Osteoblast (primary cell): ENCODE measurements at places on chromosomes 16 and 17. TPM values are rescaled to one million over a fixed set of nuclear protein-coding genes. Genes with fewer than 3 reads are reported as not detected.

The TMEM114 gene
- total RNA-seq: not detected in 2 replicates

The SOX8 gene
- total RNA-seq: under 0.01 TPM in 1 of 2 replicates, not detected in the other

The RAMP2 gene
- total RNA-seq: not detected in 2 replicates

The TRIM47 gene
- 21.7 and 22.4 TPM in 2 replicates for total RNA-seq

The OSGIN1 gene
- total RNA-seq: 3.6 and 5.0 TPM in 2 replicates

The ENO3 gene
- total RNA-seq: 2.9 TPM in 2 replicates

The GSDMA gene
- total RNA-seq: under 0.01 TPM in 1 of 2 replicates, not detected in the other

The DNAJA2 gene
- 83.2 and 87.8 TPM in 2 replicates for total RNA-seq

The ZNF385C gene
- not detected in 2 replicates for total RNA-seq

The DLG4 gene
- total RNA-seq: 10.1 and 11.8 TPM in 2 replicates

The G6PC1 gene
- total RNA-seq: not detected in 2 replicates

The DCTPP1 gene
- 13.6 and 13.8 TPM in 2 replicates for total RNA-seq

The TMEM204 gene
- 7.7 and 8.3 TPM in 2 replicates for total RNA-seq

The LCAT gene
- 6.9 and 8.8 TPM in 2 replicates for total RNA-seq

- H3K4me3 ChIP-seq: no peak overlapping the region
- no peak overlapping the region for H3K27ac ChIP-seq
- no peaks in the 10 kb centered on the region for H3K4me1 ChIP-seq
- DNase-seq: no peak
- peaks cover 23% of the 10 kb centered on the region for H3K27me3 ChIP-seq
Measured at GRCh38 chr16:1071561-1072225, 854 bp upstream of the SSTR5 start.

- no peaks in the 10 kb centered on the region for H3K27me3 ChIP-seq
- H3K4me1 ChIP-seq: no peaks in the 10 kb centered on the region
- H3K27ac ChIP-seq: no peak overlapping the region
- H3K36me3 ChIP-seq: no peaks in the 10 kb centered on the region
Measured at GRCh38 chr16:79250502-79251098, 349.9 kb downstream of the MAF start.

DNA sequence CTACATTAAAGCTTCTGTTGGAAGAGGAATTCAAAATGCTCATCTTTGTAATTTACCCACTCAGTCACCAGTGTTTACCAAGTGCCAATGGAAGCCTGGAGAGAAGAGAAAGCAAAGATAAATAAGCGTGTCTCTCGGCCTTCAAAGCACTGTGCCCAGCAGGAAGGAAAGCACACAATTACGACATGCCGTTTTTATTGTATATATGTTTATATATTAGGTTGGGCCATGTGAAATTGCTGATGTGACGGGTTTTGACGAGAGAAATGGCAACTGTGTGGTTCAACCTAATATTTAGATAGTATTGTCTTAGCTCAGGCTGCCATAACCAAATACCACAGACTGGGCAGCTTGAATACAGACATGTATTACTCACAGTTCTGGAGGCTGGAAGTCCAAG is 79.3 kb upstream of the HSBP1 start:
- peaks cover 2% of the 10 kb centered on the region for H3K4me1 ChIP-seq
- H3K4me3 ChIP-seq: no peak overlapping the region
- H3K36me3 ChIP-seq: no peaks in the 10 kb centered on the region
- no peaks in the 10 kb centered on the region for H3K27me3 ChIP-seq

- H3K4me3 ChIP-seq: no peak overlapping the region
- peaks cover 34% of the 10 kb centered on the region for H3K27me3 ChIP-seq
- H3K4me1 ChIP-seq: peaks cover 4% of the 10 kb centered on the region
- peak; percentile 48 for DNase-seq
- no peaks in the 10 kb centered on the region for H3K36me3 ChIP-seq
Measured at GRCh38 chr16:87595712-87596111, 6.6 kb upstream of the JPH3 start.

GRCh38 chr17:46059486-46059885 is 60.4 kb downstream of the STH start:
- no peak overlapping the region for H3K4me3 ChIP-seq
- no peak for DNase-seq
- H3K27ac ChIP-seq: no peak overlapping the region

GRCh38 chr17:14452856-14453255 is 152.0 kb downstream of the HS3ST3B1 start:
- H3K27ac ChIP-seq: no peak overlapping the region
- H3K4me3 ChIP-seq: no peak overlapping the region
- peaks cover 4% of the 10 kb centered on the region for H3K27me3 ChIP-seq
- no peaks in the 10 kb centered on the region for H3K4me1 ChIP-seq

GRCh38 chr17:81527591-81528383 is at the start of gene FSCN2:
Gene FSCN2 (plus strand): TSS chr17:81528377. CDS start chr17:81528532, 155 bp downstream.
- H3K36me3 ChIP-seq: no peaks in the 10 kb centered on the region
- H3K4me1 ChIP-seq: peaks cover 9% of the 10 kb centered on the region
- no peak within 1 kb of the TSS for H3K27ac ChIP-seq
- H3K4me3 ChIP-seq: peak within 1 kb of the TSS; percentile 53
- H3K27me3 ChIP-seq: peaks cover 17% of the 10 kb centered on the region

DNA sequence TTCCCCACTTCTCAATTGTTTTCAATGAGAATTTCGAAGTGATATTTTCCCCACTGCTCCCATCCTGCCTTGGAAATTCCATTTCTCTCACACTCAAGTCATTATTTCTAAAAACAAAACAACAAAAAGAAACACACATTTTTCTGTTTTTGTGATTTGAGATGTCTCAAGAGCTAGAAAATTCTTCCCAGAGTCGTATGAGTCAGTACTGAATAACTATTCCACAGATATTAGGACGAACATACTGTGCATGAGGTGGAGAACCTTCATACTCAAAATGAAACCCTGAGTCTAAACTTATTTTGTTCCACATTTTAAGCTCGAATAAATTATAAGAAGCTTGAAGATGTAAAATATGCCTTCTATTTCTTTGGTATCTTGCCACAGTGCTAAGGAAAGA is 204.6 kb downstream of the SLC39A11 start:
- no peak for DNase-seq
- peaks cover 9% of the 10 kb centered on the region for H3K4me1 ChIP-seq
- no peak overlapping the region for H3K4me3 ChIP-seq

GRCh38 chr17:33484559-33484958 is 191.5 kb upstream of the ASIC2 start:
- no peak for DNase-seq
- no peaks in the 10 kb centered on the region for H3K36me3 ChIP-seq

GRCh38 chr17:4332296-4332970 is 34.0 kb downstream of the UBE2G1 start:
- H3K27me3 ChIP-seq: no peaks in the 10 kb centered on the region
- H3K4me3 ChIP-seq: no peak overlapping the region
- peak overlapping the region; percentile 0 for H3K27ac ChIP-seq
- no peaks in the 10 kb centered on the region for H3K36me3 ChIP-seq
- DNase-seq: no peak

- no peak for DNase-seq
- peaks cover 7% of the 10 kb centered on the region for H3K4me1 ChIP-seq
- H3K36me3 ChIP-seq: no peaks in the 10 kb centered on the region
- H3K4me3 ChIP-seq: peak overlapping the region; percentile 86
Measured at GRCh38 chr16:2904922-2905240, 6.8 kb upstream of the FLYWCH1 start.

- no peak overlapping the region for H3K4me3 ChIP-seq
- peak; percentile 81 for DNase-seq
- no peaks in the 10 kb centered on the region for H3K36me3 ChIP-seq
- H3K4me1 ChIP-seq: peaks cover 28% of the 10 kb centered on the region
- no peaks in the 10 kb centered on the region for H3K27me3 ChIP-seq
- H3K27ac ChIP-seq: no peak overlapping the region
Measured at GRCh38 chr16:85132456-85133289, 20.4 kb upstream of the CIBAR2 start.

GRCh38 chr17:71511266-71511995 is 609.4 kb upstream of the SOX9 start:
- DNase-seq: no peak
- no peaks in the 10 kb centered on the region for H3K36me3 ChIP-seq
- peaks cover 7% of the 10 kb centered on the region for H3K4me1 ChIP-seq
- H3K27me3 ChIP-seq: peaks cover 6% of the 10 kb centered on the region
- H3K4me3 ChIP-seq: peak overlapping the region; percentile 34

GRCh38 chr17:56909742-56910508 is 3.9 kb downstream of the TRIM25 start:
- H3K4me1 ChIP-seq: peaks cover 19% of the 10 kb centered on the region
- H3K4me3 ChIP-seq: no peak overlapping the region
- H3K27ac ChIP-seq: no peak overlapping the region

DNA sequence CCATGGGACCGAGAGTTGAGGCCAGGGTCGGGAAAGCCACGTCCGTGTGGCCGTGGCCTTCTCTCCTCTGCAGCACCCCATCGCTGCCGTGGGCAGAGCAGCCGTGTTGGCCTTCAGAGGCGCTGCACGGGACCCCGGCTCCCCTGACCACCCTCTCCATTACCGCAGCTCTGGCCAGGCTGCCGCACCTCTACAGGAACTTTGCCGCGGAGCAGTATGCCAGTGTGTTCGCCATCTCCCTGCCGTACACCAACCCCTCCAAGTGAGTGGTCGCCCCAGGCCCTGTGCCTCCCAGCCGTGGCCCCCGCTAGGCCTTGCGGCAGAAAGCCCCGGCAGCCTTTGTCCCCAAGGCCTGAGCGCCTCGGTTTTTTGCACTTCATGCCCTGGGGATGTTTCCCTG is 27.8 kb downstream of the TSC2 start:
- H3K27me3 ChIP-seq: no peaks in the 10 kb centered on the region
- H3K27ac ChIP-seq: no peak overlapping the region
- no peak for DNase-seq
- H3K4me3 ChIP-seq: no peak overlapping the region
- H3K4me1 ChIP-seq: no peaks in the 10 kb centered on the region

DNA sequence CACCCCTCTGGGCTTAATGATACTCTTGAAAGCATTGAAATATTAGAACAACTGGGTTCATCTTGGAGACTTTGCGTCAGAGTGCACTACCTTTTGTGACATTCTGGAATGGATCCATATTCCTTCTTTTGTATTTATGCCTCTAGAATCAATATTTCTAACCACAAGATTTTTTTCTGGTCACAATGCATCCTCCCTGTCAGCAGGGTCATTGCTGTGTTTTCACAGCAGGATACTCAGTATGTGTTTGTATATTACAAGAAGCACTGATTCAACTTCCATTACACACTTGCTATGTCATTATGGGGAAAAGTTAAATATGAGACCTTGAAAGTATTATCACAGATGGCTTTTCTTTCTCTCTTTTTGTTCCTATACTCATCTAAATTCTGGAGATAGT is 370.0 kb downstream of the HS3ST3B1 start:
- no peak for DNase-seq
- H3K27me3 ChIP-seq: peaks cover 12% of the 10 kb centered on the region
- no peaks in the 10 kb centered on the region for H3K36me3 ChIP-seq
- no peak overlapping the region for H3K27ac ChIP-seq

- H3K4me1 ChIP-seq: peaks cover 35% of the 10 kb centered on the region
- peaks cover 17% of the 10 kb centered on the region for H3K36me3 ChIP-seq
- no peak overlapping the region for H3K27ac ChIP-seq
- no peaks in the 10 kb centered on the region for H3K27me3 ChIP-seq
- H3K4me3 ChIP-seq: peak overlapping the region; percentile 5
- peak; percentile 44 for DNase-seq
Measured at GRCh38 chr16:4850211-4850610, 2.9 kb downstream of the UBN1 start.

DNA sequence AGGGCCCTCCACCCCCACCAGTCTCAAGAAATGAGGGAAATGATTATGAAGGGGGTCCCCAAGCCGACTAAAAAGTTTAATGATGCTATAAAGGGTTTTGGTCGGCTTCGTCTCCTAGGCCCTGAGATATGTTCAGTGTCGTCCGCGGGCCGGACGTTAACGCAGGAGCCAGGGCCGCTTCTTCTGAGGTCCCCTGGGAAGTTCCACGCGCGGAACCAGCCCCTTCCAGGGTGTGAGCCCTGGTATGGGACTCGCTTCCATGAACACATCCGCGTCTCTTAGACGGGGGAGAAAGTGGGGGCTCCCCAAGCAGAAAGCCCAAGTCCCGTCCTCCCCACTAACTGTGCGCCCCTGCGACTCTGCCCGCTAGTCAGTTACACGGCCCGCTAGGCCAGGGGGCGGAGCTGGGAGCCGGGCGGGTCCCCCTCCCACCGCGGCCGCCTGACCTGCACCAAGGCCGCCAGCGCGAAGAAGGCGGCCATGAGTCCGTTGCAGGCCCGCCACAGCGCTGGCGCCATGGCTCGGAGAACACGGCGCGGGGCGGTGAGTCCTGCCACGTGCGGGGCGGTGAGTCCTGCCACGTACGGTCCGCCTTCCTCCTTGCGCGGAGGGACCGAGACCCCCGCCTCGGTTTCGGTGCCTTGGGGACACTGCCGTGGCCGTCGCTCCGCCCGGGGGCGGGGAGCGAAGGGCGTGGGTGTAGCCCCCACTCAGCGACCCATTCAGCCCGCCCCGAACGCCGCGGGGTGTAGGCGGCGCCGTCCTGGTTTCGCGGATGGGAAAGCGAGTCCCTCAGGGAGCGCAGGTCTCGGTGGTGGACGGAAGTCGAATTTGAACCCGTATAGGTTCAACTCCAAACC is at the start of gene TMEM220:
Gene TMEM220 (minus strand): TSS at position 690 of the 860 bp plus-strand sequence. CDS start 172 bp downstream, at position 518.
- peaks cover 5% of the 10 kb centered on the region for H3K36me3 ChIP-seq
- peak within 1 kb of the TSS; percentile 66 for H3K27ac ChIP-seq
- no peaks in the 10 kb centered on the region for H3K27me3 ChIP-seq
- H3K4me3 ChIP-seq: peak within 1 kb of the TSS; percentile 84
- peaks cover 6% of the 10 kb centered on the region for H3K4me1 ChIP-seq

DNA sequence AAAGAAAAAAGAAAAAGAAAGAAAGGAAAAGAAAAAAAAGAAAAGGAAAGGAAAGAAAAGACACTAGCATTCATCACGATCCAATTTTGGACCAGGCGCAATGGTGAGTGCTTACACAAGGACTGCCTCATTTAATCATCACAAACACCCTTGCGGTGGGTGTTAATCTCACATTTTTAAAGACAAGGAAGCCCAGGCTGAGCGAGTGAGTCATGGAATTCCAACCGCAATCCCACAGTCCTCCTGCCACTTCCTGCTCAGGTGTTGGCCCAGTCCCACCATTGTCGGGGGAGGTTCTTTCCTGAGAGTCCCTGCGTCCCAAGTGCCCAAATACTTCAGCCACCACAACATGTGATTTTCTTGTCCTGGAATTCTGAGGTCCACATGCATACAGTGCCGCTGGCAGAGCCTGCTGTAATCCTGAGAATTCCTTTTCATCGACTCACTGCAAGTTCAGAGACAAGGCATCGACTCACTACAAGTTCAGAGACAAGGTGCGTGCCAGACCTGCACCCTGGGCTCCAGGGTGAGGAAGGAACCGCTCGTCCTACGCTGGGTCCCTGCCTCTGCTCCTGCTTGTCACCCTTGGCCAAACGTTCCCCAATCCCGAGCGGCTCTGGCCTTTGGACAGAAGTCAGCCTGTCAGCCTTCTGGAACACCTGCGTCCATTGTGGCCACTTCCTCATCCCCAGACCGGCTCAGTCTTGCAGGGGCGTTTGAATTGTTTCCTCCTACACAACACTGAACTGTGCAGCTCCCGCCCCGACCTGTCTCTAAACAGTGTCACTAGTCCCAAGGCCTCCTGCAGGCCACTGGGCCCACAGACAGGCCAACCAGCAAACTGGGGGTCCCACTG is 5.8 kb downstream of the ZG16B start:
- no peaks in the 10 kb centered on the region for H3K36me3 ChIP-seq
- peak overlapping the region; percentile 42 for H3K4me3 ChIP-seq
- H3K4me1 ChIP-seq: peaks cover 18% of the 10 kb centered on the region
- H3K27ac ChIP-seq: peak overlapping the region; percentile 53
- peak; percentile 96 for DNase-seq
